ENCODE measurements at places on chromosomes 5 and 9. TPM values are rescaled to one million over a fixed set of nuclear protein-coding genes. Genes with fewer than 3 reads are reported as not detected.

Gene GLRX
- total RNA-seq: 115 TPM

Gene SLC45A2
- total RNA-seq: not detected

Gene TRIM52
- total RNA-seq: 20.8 TPM

DNA sequence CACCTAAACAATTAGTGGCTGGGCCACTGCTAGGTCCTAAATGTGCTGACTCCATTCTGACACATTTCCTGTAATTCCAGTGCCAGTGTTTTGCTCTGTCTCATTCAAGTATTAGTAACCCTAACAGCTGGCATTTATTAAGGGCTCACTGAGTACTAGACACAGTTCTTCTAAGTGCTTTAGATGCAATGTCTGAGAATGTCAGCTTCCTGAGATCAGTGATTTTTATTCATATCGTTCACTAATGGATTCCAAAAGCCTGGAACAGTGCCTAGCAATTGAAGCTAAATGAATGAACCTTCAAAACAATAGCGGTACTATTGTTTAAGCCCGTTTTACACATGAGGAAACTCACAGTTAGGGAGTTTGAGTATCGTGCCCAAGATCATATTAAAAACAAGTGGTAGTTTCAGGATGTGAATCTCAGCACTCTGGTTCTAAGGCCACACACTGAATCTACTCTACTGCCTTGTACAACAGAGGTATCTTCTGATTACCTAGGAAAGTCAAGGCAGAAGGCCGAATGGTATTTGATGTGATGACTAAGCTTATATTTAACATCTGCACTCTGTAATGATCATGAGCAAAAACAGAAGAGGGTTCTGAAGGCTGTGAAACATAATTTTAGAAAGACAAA, 304.0 kb downstream of the PJA2 start:
- no peak for DNase-seq

- DNase-seq: no peak
These were observed 59.8 kb upstream of the ADAMTS2 start for GRCh38 chr5:179405054-179405416.

GRCh38 chr5:4275232-4275631, 679.6 kb downstream of the IRX1 start:
- DNase-seq: no peak

Gene PPP3R2
- not detected for total RNA-seq

Gene PNPLA7
- 12.2 TPM for total RNA-seq

GRCh38 chr5:96043446-96043845, 81.8 kb upstream of the ELL2 start:
- DNase-seq: no peak

DNA sequence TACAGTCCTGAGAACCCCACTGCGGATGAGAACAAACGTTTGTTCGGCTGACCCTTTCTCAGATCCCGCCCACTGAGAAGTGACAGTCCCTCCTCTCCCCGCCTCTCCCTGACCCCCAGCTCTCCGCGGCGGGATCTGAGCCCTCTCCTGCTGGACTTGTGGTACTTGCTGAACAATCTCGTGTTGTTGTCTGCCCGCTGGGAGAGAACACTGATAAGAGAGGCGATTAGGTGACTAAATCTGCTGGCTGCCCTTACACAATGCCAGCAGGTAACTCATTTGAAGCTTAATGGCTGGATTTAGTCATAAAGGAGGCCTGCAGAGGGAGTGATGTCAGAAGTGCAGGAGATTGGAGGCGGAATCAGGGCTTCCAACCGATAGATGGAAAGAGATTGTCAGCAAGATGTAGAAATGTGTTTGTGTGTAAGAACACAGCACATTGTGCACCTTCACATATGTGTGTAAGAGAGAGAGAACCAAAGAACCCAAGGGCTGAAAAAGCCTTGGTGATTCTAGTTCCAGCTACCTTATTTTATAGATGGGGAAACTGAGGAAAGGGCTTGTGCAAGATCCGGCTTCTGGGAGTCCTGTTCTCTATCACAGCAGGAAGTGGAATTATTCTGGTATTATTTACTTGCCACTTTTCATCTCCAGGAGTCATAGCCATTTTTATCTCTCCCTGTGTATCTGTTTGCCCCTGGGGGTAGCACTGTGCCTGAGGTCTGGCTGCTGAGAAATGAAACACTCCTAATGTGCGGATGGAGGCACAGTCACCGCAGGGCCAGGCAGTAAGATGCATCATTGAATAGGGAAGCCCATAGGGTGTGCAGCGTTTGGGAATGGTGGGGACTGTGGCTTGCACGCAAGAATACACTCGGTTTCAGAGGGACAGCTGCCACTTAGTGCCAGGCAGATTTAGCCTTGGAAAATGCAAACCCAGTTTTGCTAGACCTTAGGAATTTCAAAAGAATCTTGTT, 203.7 kb upstream of the MSX2 start:
- DNase-seq: no peak

DNA sequence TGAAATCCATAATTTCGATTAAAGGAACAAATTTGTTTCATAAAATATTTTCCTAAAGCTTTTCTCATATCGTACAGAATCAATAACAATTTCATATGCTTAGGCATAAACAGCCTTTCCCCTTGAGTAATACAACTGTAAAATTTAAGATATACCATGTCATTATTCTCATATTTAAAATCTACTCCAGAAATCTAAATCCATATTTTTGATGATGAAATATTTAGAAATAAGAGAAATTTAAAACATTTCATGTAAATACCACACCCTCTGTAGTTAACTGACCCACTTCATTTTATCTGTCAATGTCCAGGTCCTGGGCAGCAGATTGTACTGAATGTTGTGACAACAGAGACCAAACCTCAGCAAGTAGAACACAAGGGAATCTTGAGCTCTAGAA, 5.1 kb downstream of the POC5 start:
- no peak for DNase-seq

Gene ANKRD34B
- total RNA-seq: 0.30 TPM

DNA sequence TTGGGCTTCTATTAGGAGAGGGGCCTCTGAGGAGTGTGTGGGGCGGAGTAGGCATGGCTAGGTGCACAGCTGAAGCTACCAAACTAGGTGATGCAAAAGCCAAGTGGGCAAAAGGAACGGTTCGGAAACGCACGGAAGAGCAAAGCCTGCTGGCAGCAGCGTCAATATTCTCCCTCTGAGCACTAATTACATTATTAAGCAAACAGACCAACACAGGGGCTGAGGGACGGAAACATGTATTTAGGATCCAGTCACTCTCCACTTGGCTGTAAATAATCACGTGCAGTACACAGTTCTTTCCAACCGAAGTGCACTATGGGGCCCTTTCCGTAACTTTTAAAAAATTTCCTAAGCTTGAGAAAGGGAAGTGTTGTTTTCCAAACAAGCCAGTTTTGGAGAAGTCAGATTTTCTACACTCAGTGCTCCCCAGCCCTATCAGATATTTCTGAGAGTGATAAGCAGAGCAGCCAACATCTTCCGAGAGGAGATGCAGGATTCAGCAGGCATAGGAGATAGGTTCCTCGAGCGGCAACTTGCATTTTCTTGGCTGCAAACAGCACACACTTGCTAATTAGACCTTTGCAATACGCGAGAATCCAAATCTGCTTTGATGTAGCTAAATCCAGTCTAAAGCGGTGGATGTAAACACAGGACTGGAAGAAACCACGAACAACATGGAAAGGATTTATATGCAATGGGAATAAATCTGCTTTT, 217.2 kb upstream of the TBCA start:
- DNase-seq: no peak

Gene CTXN3
- total RNA-seq: not detected

DNA sequence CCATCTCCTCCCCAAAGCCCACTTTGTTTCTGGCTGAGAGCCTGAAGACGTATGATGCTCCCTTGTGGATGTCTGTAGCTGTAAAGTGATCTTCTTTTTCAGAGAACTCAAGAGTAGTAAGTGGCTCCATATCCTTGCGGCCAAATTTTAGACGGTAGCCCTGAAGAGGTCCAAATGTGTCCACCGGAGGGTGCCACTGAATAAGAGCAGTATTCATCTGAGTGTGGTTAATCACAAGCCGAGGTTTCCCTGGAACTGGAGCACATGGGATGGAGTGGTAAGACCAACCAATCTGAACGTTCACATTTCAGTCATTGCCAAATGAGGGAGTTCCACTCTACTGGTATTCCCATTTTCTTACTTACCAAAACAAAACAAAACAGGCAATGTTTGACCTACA, 686.5 kb upstream of the DMAC1 start:
- DNase-seq: no peak

Gene SEMA5A
- 29.3 TPM for total RNA-seq

GRCh38 chr5:116923344-116923743, 348.7 kb upstream of the SEMA6A start:
- no peak for DNase-seq

Gene SPAG8
- total RNA-seq: 13.3 TPM

Gene SLC25A25
- 27.3 TPM for total RNA-seq

DNA sequence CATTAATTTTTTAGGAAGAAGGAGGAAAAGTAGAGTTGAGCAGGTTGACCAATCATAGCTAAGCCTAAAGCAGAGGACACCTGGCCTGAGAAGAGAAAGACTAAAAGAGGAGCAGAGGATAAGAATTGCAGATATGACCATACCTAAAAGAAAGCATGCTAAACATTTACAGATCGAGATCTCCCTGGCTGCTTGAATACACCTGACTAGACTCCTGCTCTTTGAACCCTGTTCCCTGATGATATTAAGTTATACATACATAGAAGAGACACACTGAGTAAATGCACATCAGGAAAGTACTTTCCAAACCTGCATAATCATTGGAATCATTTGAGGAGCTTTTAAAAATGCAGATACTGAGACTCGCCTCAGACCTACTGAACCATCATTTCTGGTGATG, 232.3 kb upstream of the ELL2 start:
- DNase-seq: no peak

DNA sequence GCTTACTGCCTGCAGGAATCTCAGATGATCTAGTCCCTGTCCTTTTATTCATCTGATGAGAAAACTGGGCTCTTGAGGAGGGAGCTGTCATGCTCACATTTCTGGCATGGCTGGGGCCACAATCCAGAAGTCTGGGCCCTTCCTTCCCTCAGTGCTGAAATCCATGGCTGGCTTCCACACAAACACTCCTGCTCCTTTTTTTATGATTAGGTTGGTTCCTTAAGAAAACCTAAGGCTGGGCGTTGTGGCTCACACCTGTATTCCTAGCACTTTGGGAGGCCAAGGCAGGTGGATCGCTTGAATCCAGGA, 1.3 kb downstream of the ACER2 start:
- DNase-seq: no peak

Gene FRRS1L
- total RNA-seq: 0.06 TPM

Gene FBLL1
- total RNA-seq: not detected

Gene SLC6A3
- total RNA-seq: 0.12 TPM

DNA sequence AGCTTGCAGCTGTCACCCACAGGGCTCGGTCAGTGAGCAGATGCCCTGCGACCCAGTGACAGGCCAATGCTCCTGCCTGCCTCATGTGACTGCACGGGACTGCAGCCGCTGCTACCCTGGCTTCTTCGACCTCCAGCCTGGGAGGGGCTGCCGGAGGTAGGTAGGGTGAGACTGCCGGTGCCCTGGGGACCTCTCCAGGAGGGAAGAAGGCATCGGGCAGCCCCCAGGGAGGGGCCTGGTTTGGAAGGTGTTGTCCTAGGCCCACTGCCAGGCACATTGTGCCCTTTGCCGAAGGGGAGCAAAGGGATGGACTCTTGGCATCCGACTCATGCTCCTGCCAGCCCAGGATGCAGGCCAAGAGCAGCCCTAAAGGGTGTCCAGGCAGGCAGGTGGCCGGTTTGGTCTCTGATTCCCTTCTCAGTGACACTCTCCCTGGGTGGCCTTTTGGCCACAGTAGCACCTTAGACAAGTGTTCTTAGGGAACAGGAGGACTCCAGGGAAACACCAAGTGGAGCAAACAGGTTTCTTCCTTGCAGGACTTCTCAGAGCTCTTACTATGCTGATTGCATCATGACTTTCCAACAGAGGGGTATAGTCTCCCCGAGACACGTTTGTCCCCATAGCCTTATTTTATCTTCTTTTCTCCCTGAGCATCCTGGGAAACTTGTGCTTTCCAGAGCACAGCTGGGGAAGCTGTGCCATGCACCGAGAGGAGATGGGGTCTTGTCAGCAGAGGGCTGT, 28.1 kb upstream of the AIF1L start:
- no peak for DNase-seq

- DNase-seq: no peak
These were observed 12.9 kb upstream of the NR3C1 start for GRCh38 chr5:143416411-143416810.

DNA sequence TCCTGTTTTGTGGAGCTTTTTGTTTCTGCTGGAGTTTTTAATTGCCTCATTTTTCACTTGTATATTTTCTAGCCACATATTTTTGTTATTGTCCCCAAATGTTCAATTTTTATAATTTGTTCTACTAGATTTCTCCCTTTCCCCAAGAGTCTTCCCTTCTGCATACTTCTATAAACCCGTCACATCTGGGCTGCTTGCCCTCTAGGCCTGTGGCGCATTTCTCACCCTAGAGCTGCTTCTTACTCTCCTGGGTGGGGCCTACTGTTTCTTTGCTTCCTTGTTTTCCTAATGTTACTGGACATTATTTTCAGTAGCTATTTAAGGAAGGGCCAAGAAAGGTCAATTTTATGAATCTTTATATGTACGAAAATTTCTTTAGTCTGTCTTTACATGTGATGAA, 51.5 kb downstream of the NXNL2 start:
- DNase-seq: no peak

Gene PCDHA6
- total RNA-seq: 0.50 TPM

Gene EIF4E1B
- total RNA-seq: not detected

DNA sequence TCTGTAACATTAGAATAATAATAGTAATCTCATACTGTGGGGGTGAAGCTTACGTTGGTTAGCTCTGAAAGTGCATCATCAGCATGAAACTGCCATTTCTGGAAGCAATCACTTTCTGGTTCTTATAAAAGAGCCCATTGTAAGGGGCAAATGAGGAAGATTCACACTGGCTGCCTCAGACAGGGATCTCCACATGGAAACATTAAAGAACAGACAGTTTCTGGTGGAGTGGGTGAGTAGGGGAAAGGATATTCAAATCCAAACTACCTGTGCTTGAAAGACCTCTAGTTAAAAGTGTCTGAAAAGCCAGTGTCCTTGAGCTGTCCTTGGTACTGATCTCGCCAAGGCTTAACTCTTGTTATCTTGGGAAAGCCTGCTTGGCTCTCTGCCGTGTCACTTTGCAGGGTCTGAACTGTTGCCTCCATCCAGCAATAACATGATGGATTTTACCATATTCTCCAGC, 19.1 kb upstream of the SLC31A2 start:
- no peak for DNase-seq

- no peak for DNase-seq
These were observed 11.0 kb downstream of the SNAPC3 start for GRCh38 chr9:15433661-15434060.

Gene C9orf152
- 26.1 TPM for total RNA-seq

Gene TCF7
- 5.7 TPM for total RNA-seq

Gene FAM151B
- 4.1 TPM for total RNA-seq

GRCh38 chr5:137412136-137412535, 87.0 kb downstream of the SPOCK1 start:
- DNase-seq: no peak
